ENCODE measurements at places on chromosomes 4 and X.

DNA sequence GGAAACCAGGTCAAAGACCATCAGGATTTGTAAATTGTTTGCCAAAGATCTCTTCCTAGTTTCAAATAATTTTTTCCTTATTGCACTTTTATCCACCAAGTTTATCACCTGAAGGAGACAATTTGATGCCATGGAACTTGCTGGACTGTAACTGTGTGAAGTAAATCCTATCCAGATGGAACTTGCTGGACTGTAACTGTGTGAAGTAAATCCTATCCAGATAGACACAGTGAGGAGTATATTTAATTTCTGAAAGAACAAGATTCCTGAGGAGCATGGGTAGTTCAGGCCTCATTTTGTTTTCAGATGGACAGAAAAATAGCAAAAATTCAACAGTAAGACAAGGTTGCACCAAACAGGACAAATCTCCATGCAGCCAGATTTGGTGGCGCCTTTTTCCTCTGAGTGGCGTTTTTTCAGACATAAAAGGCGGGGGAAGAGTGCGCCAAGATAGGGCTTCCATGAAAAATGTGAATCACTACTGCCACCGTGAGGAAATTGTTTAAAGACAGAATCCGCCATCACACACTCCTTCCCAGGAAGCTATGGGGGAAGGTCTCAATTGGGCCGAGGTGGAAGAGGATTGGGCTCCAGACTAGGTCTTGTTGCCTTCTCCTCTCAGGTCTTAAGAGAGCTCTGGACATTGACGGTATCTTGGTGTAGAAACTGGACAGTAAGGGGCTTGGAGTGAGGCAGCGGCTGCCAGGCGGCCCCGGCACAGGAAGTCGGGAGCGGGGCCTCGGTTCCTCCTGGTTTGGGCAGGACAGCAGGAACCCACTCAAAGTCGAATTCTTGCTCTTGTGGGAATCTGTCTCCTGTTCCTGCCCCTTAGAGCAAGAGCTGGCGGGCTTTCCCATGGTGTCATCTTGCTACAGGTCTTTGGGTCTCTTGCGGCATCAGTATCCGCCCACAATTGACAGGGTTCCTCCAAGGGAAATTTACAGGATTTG lies 234.7 kb downstream of the OR13H1 start:
- peak; percentile 87 for DNase-seq

DNA sequence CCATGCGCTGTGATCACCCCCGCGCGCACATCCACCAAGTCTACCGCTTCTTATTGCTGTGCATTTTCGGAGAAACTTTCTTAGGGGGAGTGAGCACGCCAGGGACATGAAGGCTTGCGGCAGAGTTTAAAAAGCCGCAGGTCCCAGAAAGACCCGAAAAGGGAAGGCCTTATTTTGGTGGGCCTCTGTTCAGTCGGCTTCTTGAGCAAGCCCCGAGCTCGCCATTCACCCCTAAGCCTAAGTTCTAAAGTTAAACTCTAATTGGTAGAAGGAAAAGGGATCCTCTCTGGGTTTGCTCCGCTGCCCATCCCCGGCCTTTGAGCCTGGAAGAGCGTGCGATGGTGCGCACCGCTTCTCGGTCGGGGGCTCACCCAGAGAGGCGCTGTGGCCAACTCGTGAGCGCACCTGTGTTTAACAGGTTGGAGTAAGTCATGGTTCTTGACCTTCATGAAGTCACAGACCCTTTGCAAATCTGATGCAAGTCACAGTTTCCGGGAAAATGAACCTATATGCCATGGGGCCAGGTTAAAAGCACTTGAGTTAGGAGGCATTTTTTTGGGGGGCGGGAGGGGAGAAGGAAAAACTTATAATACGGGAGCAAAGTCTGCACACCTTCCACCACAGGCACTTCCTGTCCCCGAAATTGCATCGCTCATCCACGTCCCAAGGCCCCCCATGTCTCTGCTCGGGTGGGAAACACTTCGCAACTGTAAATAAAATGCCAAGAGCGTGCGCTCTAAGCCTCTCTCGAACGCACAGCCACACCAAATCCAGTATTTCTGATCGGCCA lies 1.9 kb downstream of the PHOX2B start:
- no peak for DNase-seq

DNA sequence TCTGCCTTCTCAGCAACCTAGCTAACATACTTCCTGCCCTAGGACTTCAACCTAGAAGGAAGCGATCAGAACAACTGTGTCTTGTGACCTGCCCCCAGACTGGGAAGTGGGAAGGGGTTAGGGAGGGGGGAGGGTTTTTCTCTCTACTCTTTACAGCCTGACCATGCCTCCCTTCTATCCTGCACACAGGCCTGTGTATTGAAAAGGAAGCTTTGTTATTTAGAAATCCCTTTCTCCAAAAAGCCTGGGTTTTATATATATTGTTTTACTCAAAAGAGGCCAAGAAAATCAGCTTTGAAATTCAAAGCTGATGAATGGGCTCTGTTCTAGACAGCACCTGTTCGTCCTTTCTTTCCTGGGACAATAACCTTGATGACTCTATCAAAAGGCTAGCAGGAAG lies 35.2 kb upstream of the SMS start:
- no peak for DNase-seq

DNA sequence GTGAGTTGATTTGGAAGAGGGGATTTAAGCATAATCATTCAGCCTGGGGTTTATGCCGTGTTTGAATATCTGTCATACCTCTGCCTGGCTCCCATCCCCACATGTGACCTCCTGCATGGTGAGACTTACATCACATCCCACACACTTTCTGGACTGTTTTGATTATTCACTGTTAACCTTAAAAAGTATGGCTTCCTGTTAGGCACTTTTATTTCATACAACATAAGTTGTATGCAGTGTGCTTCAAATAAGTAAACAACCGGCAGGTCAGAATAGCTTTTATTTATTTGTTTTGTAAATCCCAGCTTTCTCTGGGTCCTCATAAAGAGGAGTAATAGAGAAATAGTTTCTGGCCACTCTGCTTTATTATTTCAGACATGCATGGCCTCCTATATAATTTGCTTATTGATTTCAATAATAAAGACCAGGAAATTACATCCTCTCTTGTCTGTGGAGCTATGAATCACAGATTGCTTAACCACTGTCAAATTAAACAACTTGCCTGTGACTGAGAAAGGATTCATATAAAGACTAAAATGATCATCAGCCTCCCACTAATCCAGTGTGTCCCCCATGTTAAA lies 376.8 kb upstream of the ZFP42 start:
- DNase-seq, result no peak

GRCh38 chr4:139243448-139244365 lies 36.3 kb downstream of the MGARP start:
- DNase-seq, result no peak

- no peak for DNase-seq
These were observed 29.9 kb downstream of the TRMT2B start for GRCh38 chrX:101022020-101022419.

DNA sequence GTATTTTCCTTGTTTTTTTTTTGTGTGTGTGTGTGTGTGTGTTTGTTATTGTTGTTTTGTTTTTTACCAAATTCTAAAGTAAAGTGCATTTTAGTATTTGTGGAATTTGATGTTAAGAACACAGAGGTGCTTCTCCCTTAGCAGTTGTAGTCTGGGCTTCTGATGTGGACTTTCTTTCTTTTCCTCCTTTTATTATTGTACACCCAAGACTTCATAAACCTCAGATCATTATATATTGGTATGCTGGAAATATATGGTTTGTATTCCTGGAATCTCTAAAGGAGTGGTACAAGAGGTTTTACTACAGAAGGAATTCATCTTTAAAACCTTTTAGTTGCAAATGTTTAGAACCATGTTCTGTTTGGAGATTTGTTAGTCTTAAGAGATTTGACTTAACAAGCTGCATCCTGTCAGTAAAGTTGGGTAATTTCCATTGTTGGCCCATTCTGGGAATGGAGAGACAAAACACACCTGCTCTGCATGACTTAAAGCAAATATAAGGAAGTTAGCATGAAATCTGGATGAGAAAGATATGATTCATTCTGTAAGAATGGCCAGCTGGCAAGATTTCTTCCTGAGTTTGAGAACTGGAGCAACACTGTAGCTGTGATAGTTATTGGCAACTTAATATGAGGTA lies 64.0 kb downstream of the SMAD1 start:
- DNase-seq, result no peak

DNA sequence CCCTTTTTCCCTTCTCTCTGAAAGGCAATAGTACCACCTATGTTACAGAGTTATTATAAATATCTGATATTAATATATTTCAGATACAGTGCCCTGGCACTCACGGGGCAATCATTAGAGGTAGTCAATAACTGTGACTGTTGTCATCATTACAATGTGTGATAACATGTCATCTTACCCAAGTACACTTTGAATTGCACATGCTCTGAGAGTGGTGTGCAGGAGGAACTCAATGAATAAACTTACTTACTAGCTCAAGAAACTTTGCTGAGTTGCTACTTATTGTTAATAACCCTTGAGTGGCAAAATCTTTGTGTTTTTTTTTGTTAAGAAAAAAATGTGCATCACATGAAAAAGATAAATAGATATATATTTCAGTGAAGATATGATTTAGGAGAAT lies 275.1 kb upstream of the RASGEF1B start:
- DNase-seq, result no peak

GRCh38 chr4:109729117-109729717 lies 653 bp downstream of the PLA2G12A start:
- no peak for DNase-seq

DNA sequence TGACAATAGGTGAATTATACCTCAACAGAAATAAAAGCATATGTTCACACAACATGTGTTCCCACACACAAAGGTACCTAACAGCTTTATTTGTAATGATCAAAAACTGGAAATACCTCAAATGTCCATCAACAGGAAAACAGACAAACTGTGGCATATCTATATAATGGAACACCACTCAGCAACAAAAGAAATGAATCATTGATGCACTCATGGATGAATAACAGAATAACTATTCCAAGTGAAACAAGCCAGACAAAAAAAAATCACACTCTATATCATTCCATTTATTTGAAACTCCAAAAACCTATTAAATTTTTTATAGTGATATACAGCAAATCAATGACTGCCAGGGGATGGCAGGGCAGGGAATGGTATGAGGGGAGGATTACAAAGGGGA lies 148.1 kb downstream of the PLS3 start:
- DNase-seq, result no peak
